ENCODE measurements at places on chromosomes 2 and 18. TPM values are rescaled to one million over a fixed set of nuclear protein-coding genes. Genes with fewer than 3 reads are reported as not detected.

- H3K27ac ChIP-seq: no peak overlapping the region
- no peak overlapping the region for H3K4me3 ChIP-seq
- H3K4me1 ChIP-seq: no peaks in the 10 kb centered on the region
- no peaks in the 10 kb centered on the region for H3K36me3 ChIP-seq
Measured at GRCh38 chr2:189426886-189427285, 14.4 kb upstream of the WDR75 start.

GRCh38 chr2:148459377-148459778 lies 185.2 kb upstream of the EPC2 start:
- no peak for DNase-seq
- no peaks in the 10 kb centered on the region for H3K36me3 ChIP-seq
- H3K27me3 ChIP-seq: no peaks in the 10 kb centered on the region
- H3K4me1 ChIP-seq: no peaks in the 10 kb centered on the region
- no peak overlapping the region for H3K4me3 ChIP-seq

The IL1R1 gene
- total RNA-seq: 0.46 TPM

GRCh38 chr2:227739351-227739750 lies 6.3 kb upstream of the SCYGR8 start:
- no peak for DNase-seq
- no peak overlapping the region for H3K27ac ChIP-seq
- H3K36me3 ChIP-seq: no peaks in the 10 kb centered on the region
- H3K4me1 ChIP-seq: peaks cover 1% of the 10 kb centered on the region

The CTNNA2 gene
- total RNA-seq: 9.0 TPM

- no peak overlapping the region for H3K4me3 ChIP-seq
- no peaks in the 10 kb centered on the region for H3K36me3 ChIP-seq
- H3K4me1 ChIP-seq: no peaks in the 10 kb centered on the region
- no peak overlapping the region for H3K27ac ChIP-seq
- H3K27me3 ChIP-seq: no peaks in the 10 kb centered on the region
Measured at GRCh38 chr2:53366543-53366942, 401.1 kb upstream of the CHAC2 start.

- no peaks in the 10 kb centered on the region for H3K27me3 ChIP-seq
- no peaks in the 10 kb centered on the region for H3K4me1 ChIP-seq
- no peak overlapping the region for H3K4me3 ChIP-seq
Measured at GRCh38 chr2:149737896-149738295, 150.3 kb upstream of the MMADHC start.

- H3K4me3 ChIP-seq: no peak overlapping the region
- no peaks in the 10 kb centered on the region for H3K36me3 ChIP-seq
- H3K4me1 ChIP-seq: peaks cover 3% of the 10 kb centered on the region
- H3K27ac ChIP-seq: no peak overlapping the region
- no peak for DNase-seq
Measured at GRCh38 chr18:23945416-23946079, 69.0 kb upstream of the TTC39C start.

DNA sequence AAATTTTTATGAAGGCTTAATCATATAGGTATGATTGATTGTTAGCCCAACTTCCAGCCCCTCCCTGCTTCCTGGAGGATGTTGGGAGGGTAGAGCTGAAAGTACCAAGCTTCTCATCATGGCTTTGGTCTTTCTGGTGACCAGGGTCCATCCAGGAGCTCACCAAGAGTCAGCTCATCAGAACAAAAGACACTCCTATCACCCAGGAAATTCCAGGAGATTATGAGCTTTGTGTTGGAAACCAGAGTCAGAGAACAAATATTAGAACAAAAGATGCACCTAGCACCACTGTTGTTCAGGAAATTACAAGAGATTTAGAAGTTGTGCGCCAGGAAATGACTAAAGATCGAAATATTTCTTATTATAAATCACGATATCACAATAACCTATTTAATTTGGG lies 119.9 kb upstream of the THUMPD2 start:
- no peaks in the 10 kb centered on the region for H3K27me3 ChIP-seq
- no peak for DNase-seq
- H3K27ac ChIP-seq: no peak overlapping the region
- no peaks in the 10 kb centered on the region for H3K4me1 ChIP-seq
- no peak overlapping the region for H3K4me3 ChIP-seq

- no peak for DNase-seq
- H3K36me3 ChIP-seq: no peaks in the 10 kb centered on the region
- H3K4me1 ChIP-seq: no peaks in the 10 kb centered on the region
- H3K27ac ChIP-seq: no peak overlapping the region
Measured at GRCh38 chr2:57550912-57551311, 495.7 kb upstream of the VRK2 start.

GRCh38 chr18:58069099-58069498 lies 25.1 kb downstream of the NEDD4L start:
- H3K36me3 ChIP-seq: no peaks in the 10 kb centered on the region
- no peak for DNase-seq
- no peaks in the 10 kb centered on the region for H3K27me3 ChIP-seq
- no peak overlapping the region for H3K4me3 ChIP-seq

GRCh38 chr18:77109648-77110019 lies 22.9 kb downstream of the MBP start:
- H3K27ac ChIP-seq: no peak overlapping the region
- no peak for DNase-seq
- no peak overlapping the region for H3K4me3 ChIP-seq

The HNMT gene
- 3.6 TPM for total RNA-seq

The MDH1B gene
- total RNA-seq: 2.1 TPM

All from H1 (cell line).